ENCODE measurements at places on chromosomes 12 and 14. TPM values are rescaled to one million over a fixed set of nuclear protein-coding genes. Genes with fewer than 3 reads are reported as not detected.

CERS5 gene
- 33.1 TPM for total RNA-seq

PRH1 gene
- total RNA-seq, result 78.8 TPM

ANO2 gene
- total RNA-seq, result 3.3 TPM

RBMS2 gene
- total RNA-seq, result 50.8 TPM

DNA sequence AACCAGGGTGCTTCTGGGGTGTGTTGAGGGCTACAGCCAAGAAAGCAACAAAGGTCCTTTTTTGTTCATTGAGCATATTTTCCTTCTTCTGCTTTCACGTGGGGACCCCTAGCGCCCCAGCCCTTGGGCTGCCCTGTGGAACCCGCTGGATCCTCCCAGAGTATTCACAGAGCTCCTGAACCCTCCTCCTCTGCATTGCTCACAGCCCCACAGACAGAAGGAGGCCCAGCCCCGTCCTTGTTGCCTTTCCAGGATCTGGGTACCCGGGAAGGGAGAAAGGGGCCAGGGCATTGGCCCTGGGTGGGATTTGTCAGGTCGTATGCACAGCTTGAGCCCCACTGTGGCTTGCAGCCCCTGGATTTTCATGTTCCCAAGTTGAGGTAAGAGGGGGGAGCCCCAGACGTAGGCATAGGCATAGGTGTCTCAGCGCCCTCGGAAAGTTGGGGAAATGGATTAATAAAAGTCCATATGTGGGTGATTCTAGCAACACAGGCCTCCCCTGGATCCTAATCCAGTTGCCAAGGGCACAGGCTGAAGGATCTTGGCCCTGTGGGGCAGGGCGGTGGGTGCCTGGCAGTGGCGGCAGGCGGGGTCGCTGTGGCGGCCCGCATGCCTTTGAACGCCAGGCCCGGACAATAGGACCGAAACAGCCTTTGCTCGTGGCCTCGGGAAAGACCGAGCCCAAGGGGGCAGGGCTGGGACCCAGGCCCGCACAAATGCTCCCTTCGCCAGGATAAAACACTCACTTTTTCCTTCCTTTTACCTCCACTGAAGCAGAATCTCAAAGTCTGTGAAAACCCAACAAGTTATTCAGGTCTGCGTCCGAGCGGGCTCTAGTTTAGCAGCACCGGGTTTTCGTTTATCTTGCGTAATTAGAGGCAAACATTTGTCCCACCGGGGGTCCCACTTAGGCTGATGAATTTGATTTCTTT is 3.0 kb upstream of the HOXC10 start:
- no peak for DNase-seq
- H3K27me3 ChIP-seq, result peaks cover 89% of the 10 kb centered on the region
- H3K27ac ChIP-seq, result no peak overlapping the region
- no peak overlapping the region for H3K4me3 ChIP-seq

GRCh38 chr14:34302654-34303053 is 159.4 kb downstream of the SPTSSA start:
- no peak overlapping the region for H3K4me3 ChIP-seq
- no peak overlapping the region for H3K27ac ChIP-seq
- H3K36me3 ChIP-seq, result no peaks in the 10 kb centered on the region
- no peaks in the 10 kb centered on the region for H3K4me1 ChIP-seq

GRCh38 chr12:1949771-1950470 is 31.5 kb upstream of the CACNA2D4 start:
- peaks cover 28% of the 10 kb centered on the region for H3K36me3 ChIP-seq
- no peak overlapping the region for H3K4me3 ChIP-seq
- H3K27me3 ChIP-seq, result no peaks in the 10 kb centered on the region
- peak overlapping the region; percentile 54 for H3K27ac ChIP-seq

GRCh38 chr12:91356405-91356804 is 173.8 kb upstream of the DCN start:
- no peaks in the 10 kb centered on the region for H3K4me1 ChIP-seq
- no peaks in the 10 kb centered on the region for H3K27me3 ChIP-seq
- no peak overlapping the region for H3K4me3 ChIP-seq
- no peak for DNase-seq

- H3K4me1 ChIP-seq, result no peaks in the 10 kb centered on the region
- no peak overlapping the region for H3K4me3 ChIP-seq
- DNase-seq, result no peak
- H3K27ac ChIP-seq, result no peak overlapping the region
- H3K36me3 ChIP-seq, result no peaks in the 10 kb centered on the region
These were observed 213.6 kb downstream of the KIF26A start for GRCh38 chr14:104351849-104352492.

DNA sequence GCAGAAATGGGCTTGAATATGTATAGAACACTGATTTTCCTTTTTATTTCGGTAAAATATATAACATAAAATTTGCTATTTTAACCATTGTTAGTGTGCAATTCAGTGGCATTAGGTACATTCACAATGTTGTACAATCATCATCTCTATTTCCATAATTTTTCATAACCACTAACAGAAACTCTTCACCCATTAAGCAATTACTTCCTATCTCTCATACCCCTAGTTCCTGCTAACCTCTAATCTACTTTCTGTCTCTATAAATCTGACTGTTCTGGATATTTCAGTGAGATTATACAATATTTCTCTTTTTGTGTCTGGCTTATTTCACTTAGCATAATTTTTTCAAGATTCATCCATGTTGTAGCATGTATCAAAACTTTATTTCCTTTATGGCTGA is 8.9 kb upstream of the RNF212B start:
- H3K4me1 ChIP-seq, result peaks cover 2% of the 10 kb centered on the region
- no peaks in the 10 kb centered on the region for H3K27me3 ChIP-seq
- no peak overlapping the region for H3K4me3 ChIP-seq
- H3K36me3 ChIP-seq, result no peaks in the 10 kb centered on the region

- H3K27ac ChIP-seq, result no peak overlapping the region
- H3K36me3 ChIP-seq, result no peaks in the 10 kb centered on the region
- no peak for DNase-seq
- H3K27me3 ChIP-seq, result no peaks in the 10 kb centered on the region
- H3K4me3 ChIP-seq, result no peak overlapping the region
- H3K4me1 ChIP-seq, result peaks cover 30% of the 10 kb centered on the region
These were observed 72.7 kb downstream of the WDR20 start for GRCh38 chr14:102212356-102212755.

Data from thyroid gland (tissue), 4 donors.